ENCODE measurements at places on chromosomes 4 and X.

DNA sequence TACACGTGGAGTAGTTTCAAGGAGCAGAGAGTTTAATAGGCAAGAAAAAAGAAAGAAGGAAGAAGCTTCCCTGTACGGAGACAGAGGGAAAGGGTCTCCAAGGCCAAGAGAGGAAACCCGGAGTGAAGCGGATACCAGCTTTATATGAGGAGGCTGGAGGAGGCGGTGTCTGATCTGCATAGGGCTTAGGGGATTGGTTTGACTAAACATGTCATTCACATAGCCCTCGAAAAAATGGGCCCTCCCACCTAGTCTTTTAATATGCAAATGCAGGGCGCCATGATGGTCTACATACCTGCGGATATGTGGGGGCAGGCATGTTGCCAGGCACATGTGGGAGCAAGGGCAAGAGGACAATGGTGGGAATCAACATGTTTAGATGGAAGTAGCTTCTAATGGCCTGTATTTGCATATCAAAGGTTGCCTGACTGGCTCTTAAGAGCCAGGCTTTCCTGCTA, 103.1 kb upstream of the UGT8 start:
- no peak for DNase-seq

- no peak for DNase-seq
Measured at GRCh38 chr4:5980436-5981155, 37.6 kb downstream of the C4orf50 start.

DNA sequence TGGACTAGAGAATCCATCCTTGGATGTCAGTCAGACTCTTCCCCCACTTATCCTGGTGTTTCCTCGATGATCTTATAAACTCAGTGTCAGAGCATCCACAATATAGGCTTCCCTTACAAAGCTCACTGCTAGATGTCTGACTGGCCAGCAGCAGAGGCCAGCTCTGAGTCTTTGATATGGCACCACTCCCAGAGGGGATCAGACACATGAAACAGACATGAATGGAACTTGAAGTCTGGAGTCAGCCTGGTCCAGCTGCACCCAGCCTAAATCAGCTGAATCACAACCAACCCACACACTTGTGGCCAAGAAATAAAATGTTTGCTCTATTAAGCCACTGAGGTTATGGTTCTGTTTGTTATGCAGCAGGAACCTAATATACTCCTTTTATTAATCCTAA, 129.6 kb upstream of the MED14 start:
- no peak for DNase-seq

- no peak for DNase-seq
Measured at GRCh38 chr4:5036239-5036638, 15.0 kb upstream of the STK32B start.

DNA sequence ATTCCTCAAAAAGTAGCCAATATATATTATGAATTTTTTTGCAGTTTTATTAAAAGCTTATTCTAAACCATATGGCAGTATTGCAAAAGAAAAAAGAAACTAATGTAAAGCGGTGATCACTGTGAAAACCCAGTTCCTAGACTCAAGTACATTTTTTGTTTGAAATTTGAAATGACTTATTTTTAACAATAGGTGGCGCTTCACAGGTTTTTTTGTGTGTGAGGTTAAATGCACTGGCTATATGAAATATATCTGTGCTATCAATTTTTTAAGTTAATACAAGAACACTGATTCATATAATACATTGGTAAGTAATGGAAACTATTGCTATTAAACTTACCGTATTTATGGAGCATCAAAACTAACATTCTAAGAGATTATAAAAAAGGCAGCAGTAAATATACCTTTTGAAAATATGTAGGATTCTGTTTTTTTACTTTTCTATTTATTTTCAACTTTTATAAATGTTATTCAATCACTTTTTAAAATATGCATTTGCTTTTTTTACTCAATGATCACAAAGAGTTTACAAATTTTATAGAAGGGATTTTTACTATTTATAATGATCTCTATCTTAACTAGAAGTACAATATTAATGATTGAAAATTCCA, 5.6 kb upstream of the SPRY1 start:
- DNase-seq, result peak; percentile 38

DNA sequence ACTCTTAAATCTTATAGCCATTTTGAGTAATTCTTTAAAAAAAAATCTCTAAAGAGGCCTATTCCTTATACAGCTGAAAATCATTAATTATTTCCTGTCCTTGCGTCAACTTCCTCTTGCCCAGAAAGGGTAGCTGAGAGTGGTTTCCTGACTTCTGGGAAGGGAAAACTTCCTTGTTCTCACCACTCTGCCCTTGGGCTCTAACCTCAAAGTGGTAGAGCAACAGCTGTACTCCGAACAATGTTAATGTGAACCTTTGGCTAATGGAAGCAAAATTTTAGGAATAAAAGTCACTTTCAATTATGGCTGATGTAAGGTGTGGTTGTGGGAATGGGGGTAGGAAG, 15.3 kb downstream of the KLHL2 start:
- no peak for DNase-seq

DNA sequence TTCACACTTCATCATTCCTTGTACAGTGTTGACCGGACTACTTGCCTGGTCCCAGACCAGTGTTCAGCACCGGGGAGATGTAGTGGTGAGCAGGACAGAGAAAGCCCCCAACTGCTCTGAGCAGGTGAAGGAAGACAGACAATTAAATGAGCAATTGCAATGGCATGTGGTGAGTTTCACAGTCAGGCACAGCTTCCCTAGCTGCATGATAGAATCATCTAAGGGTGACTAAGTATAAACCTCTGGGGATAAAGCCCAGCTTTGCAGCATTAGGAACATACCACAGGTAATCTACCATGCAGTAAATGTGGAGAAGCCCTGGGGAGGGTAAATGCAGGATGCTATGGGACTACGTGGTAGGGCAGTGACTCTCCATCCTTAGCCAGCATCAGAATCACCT, 47.8 kb downstream of the TMA16 start:
- peak; percentile 5 for DNase-seq

Measured in SW 1271 (cell line).